Stimulated activated CD8-positive, alpha-beta memory T cell treated with anti-CD3 and anti-CD28 coated beads, Interleukin-4, amount 100 ng/mL, for 1 hour (primary cell): ENCODE measurements at places on chromosomes 6 and 20.

DNA sequence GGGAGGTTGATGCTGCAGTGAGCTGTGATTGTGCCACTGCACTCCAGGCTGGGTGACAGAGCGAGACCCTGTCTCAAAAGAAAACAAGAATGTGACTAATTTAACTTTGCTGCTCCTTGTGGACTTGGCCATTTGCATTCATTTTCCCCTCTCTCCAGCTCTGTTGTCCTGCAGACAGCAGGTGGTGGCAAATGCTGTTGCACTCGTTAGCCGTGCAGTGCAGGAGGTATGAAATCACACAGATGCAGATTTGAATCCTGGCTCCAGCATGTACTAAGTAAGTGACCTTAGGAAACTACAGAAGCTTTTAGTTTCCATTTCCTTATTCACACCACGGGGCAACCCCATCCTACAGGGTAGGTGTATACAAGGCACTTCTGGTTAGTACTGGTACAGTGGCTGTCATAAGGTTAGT is 9.6 kb upstream of the BEND3 start:
- no peak for DNase-seq

- no peak for DNase-seq
Measured at GRCh38 chr6:82066991-82067411, 180.5 kb downstream of the IBTK start.

DNA sequence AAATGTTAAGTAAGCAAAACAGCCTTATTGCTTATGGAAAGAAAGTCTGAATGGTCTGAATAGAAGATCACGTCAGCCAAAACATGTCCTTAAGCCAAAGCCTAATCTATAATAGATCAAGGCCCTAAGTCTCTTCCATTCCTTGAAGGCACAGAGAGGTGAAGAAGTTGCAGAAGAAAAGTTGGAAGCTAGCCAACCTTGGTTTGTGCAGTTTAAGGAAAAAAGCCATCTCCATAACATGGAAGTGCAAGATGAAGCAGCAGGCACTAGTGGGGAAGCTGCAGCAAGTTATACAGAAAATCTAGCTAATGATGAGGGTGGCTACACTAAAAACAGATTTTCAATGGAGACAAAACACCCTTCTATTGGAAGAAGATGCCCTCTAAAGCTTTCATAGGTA is 29.1 kb downstream of the LRRN4 start:
- DNase-seq = no peak

DNA sequence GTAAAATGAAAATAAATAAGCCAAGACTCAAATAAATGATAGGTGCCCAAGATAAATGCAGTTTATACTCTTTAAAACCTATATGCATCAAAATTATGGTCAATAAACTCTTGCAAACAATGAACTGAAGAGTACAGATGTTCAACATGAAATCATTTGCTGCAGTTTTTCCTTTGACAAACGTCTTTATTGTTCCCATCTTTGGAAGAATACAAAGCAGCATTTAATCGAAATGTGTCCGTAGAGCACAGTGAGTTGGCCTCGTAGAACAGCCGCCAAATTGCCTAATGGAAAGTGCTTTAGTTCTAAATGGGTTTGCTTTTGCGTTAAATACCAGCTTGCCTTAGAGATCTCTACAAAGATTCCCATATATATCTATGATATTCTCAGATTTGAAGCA is 447.4 kb downstream of the PKHD1 start:
- DNase-seq = no peak
